HFF-Myc (cell line): ENCODE measurements at places on chromosomes 3 and 15.
A peak's percentile ranks its signal among the peaks of the same experiment; 100 is the strongest.

DNA sequence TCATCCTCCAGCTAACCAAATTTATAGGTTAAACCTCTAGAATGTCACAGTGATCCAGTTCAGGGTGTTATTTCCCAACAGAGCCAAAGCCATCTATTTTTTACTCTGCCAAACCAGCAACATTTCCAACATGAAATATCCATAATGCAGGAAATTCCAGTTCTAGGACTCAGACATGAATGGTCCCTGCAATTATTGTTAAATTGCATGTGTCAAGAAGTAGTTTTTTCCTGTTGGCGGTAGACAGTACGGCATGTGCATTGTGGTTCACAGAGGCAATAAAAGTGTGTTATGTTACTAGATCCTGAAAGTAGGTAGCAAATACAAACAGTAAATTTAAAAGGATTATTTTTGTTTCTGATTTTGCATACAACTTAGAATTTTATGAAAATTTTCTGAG lies 215.7 kb upstream of the THBS1 start:
- DNase-seq, result no peak

DNA sequence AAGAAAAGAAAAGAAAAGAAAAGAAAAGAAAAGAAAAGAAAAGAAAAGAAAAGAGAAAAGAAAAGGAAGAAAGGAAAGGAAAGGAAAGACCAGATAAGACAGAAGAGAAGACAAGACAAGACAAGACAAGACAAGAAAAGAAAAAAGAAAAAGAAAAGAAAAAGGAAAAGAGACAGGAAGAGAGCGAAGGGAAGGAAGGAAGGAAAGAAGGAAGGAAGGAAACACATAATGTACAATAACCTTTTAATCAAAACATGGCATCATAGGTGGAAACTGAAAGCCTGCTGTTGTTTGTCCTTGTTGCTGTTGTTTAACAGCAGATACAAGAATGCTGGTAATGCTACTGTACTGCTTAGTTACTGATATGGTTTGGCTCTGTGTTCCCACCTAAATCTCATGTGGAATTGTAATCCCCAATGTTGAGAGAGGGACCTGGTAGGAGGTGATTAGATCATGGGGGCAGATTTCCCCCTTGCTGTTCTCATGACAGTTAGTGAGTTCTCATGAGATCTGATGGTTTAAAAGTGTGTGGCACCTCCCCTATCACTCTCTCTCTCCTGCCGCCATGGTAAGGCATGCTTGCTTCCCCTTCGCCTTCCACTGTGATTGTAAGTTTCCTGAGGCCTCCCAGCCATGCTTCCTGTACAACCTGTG lies 67.3 kb downstream of the MCF2L2 start:
- DNase-seq, result no peak

DNA sequence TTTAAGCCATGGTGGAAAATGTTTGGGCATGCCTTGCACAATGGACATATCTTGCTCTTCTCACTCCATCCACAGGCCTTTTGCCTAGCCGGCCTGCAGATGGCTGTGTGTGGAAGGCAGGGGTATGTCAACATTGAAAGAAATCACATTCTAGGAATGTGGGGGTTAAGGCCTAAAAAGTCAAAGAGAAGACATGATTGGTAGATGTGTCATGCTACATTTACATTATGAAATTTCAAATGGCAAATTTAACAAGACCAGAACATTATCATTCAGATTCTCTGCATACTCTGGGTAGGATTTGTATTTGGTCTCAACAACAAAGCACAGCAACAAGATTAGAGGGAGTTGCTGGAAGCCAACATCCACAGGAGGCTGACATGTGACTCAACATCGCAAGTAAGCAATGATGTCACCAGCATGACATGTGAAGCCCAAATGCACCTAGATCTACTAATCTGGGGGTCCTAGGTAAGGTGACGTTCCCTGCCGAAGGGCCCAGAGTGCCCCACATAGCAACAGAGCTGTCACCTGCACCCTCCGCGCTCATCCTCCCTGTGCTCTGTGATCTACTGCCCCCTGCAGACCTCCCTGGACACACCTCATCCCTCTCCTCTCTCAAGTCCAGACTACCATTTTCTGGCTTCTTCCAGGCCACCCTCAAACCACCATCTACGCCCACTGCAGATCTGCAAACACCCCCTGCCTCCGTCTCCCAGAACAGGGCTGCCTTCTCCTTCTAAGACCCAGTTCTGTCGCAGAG lies 39.4 kb downstream of the CLDN18 start:
- no peak for DNase-seq

DNA sequence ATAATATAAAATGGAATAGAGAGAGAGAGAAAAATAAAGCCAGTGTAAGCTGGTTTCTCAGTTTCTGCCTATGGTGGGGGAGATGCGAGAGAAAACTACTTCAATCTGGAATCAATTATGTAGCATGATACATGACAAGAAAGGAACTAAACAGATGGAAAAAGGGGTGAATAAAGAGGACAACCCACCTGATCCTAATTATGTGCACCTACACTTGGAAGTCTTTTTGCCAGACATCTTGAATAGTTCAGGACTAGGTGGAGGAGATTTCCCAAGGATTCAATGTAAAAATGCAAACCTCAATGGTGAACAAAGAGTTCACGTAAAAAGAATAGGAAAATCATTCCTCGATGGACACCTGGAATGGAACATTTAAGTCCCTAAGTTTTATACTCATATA lies 524.4 kb upstream of the RGMA start:
- no peak for DNase-seq

- peak; percentile 42 for DNase-seq
Observed at GRCh38 chr3:143328451-143328850, 208.9 kb downstream of the CHST2 start.

DNA sequence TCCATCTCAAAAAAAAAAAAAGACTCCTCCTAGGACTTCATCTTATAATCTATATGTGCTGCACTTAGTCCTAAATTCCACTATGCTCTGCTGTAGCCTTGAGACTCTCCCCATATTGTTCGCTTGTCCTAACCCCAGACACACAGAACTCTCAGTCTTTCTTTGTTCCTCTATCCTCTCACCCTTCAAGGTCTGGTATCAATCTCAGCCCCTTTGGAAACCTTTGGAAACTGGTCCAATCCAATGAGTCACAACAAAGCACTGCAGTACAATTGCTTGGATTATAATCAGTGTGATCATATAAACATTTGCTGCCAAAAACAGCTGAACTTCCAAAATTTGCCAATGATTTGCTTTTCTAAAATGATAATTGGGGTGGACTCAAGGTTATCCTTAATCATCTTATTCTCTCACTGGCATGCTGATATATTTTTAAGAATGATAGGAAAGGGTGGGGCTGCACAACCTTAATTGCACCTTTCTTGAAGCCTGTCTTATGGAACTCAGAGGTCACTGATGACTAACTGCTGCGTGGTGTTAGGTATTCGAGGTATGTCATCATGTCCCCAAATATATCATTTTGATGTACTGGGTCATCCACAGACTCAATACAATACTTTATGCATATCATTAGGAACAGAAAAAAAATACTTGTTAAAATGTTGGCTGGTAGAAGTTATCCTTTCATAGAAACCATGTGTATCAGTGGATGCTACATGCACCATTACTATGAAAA lies 756.7 kb downstream of the NR2F2 start:
- DNase-seq, result no peak

DNA sequence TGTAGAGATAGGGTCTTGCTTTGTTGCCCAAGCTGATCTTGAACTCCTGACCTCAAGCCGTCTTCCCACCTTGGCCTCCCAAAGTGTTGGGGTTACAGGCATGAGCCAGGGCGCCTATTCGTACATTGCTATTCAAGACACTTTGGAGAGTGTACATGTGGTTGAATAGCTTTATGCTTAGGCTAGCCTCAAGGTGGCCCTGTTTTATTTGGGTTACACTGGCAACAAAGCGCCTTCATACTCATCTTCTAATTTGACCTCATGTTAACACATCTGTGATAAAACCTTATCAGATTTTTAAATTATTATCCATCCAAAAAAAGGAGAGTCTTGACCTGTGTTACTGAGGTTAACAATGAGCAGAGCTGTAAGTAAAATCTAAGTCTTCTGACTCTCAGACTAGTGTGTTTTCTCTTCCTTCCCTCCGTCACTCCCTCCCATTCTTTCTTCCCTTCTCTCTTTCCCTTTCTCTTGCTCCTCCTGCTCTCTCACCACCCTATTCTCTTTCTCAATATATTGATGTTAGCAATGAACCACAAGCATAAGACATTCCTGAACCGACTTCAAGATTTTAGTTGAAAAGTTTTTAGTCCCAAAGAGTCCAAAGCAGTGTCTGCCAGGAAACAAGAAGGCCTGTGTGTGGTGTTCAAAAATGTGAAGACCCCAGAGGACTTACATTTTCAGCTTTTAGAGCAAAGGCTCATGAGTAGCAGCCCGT lies 603.7 kb upstream of the CFAP20DC start:
- DNase-seq, result no peak

DNA sequence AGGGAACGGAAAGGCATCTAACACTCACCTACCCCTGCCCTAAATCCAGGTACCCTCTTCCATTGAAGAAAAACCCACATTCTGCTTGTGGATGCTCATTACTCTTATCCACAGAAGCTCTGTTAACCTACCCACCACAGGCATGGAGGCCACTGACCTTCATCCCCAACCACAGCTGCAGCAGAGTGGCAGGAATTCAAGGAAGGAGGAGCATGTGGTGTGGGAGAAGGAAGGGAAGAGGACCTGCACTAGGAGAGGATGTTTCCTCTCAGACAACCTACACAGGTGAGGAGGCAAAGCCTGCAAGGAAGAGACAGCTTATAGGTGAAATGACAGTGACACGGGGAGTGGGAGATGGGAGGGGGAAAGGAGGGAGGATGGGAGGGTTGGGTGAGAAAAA lies 192.5 kb upstream of the TSC22D2 start:
- DNase-seq, result no peak

GRCh38 chr15:36605604-36606263 lies 26.3 kb downstream of the CDIN1 start:
- no peak for DNase-seq
